DMS79 treated with DMSO at 0.1 percent for 48 hours (cell line): ENCODE measurements at places on chromosomes 7 and 10.

- DNase-seq: no peak
These were observed 72.5 kb upstream of the FZD1 start for GRCh38 chr7:91191771-91192170.

- DNase-seq: no peak
These were observed 36.3 kb downstream of the RBM20 start for GRCh38 chr10:110680273-110681020.

DNA sequence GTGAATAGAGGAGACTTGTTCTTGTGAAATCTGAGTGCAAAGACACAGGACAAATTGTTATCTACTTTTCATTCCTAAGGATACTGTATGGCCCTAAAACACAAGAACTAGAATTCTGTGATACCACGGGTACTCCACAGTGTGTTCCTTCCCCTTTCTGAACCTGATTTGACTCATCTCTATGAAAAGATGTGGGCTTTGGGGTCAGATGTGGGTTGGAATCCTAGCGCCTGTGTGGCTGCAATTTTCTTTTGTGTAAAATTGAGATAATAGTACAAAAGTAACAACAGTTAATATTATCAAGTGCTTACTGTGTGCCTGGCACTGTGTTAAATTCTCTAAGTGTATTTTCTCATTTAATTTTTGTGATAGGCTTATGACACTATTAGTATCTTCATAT is 8.1 kb downstream of the SRGN start:
- DNase-seq: no peak

DNA sequence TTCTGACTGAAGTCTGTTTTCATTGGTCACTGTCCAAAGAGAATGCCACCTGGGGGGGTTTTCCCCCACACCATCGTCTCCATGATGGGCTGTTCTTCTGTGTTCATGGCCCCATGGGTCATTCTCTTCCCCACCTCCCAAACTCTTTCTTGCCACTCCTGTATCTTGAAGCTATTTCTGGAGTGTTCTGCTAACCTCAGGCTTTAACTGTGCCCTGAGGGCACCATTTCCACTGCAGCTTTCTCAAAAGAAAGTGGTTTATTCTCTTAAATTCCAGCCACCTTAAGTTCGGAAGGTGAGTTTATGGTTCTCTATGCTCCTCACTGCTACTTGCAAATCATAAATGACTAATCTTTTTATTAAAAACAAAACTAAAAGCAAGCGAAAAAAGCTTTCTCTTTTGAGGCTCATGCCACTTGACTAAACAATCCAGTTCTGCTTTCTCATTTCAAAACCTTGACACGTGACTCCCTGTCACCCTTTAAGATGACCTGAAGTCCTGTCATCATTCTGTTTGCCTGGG is 7.4 kb upstream of the APBB1IP start:
- no peak for DNase-seq

- DNase-seq: no peak
These were observed 661.8 kb upstream of the FZD8 start for GRCh38 chr10:36303896-36304295.
